ENCODE measurements at places on chromosomes 2 and 18.

- no peak for DNase-seq
Measured at GRCh38 chr2:101815739-101816391, 118.4 kb downstream of the MAP4K4 start.

GRCh38 chr2:98615481-98615880 is 7.1 kb downstream of the UNC50 start:
- no peak for DNase-seq

GRCh38 chr18:60053747-60054304 is 154.0 kb downstream of the PMAIP1 start:
- DNase-seq = no peak

DNA sequence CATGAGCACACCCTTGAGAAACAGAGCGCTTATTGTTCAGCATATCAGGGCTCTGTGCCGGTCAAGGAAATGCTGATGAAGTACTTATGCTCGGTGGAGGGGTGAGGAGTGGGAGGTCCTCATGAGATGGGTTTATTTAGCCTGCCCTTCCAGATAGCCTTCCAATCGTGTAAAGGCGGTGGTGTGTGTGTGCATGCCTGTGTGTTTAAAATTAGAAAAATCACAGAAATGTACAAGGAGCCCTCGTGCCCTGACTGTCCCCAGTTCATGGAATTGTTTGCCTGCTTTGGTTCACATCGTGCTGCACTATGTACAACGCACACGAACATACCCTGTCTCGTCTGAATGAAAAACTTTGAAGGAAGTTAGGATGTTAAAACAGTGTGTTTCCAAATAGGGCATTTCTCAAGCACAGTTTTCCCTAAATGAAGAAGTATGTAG is 158.6 kb downstream of the AQP4 start:
- DNase-seq = no peak

- DNase-seq = no peak
Measured at GRCh38 chr2:120005834-120006521, 6.9 kb upstream of the EPB41L5 start.

DNA sequence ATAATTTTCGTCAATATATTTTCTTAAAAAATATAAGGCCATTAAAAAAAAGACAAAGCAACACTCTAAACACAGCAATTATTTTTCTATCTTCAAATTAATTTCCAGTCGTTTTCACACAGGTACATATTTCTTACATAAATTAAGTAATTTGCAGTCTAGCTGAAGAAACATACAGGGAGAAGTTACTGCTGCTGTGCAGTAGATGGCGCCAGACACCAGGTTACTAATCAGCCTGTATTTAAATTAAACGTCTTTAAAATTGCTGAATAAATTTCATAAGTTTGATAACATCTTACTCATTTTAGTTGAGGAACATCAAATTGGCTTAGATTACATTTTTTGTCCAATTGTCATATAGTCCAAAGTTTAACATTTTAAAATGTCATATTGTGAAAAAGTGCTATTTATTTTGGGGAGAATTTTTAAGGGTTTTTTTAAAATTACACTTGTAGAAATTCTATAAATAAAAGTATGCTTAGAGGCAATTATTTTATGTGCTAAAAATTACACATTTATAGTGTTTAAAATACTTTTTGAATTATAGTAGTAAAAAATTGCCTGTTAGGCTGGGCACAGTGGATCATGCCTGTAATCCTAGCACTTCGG is 88.4 kb downstream of the PMAIP1 start:
- peak; percentile 66 for DNase-seq

GRCh38 chr2:47751856-47752414 is 31.0 kb upstream of the MSH6 start:
- DNase-seq = no peak

Data from stimulated activated CD4-positive, alpha-beta T cell treated with anti-CD3 and anti-CD28 coated beads, Interleukin-2, amount 100 ng/mL, for 24 hours (primary cell).